ENCODE measurements at places on chromosomes 4 and X.

- DNase-seq: no peak
These were observed 459.7 kb downstream of the INPP4B start for GRCh38 chr4:142386449-142386848.

- DNase-seq: peak; percentile 53
These were observed 670 bp downstream of the PAPSS1 start for GRCh38 chr4:107719207-107719921.

DNA sequence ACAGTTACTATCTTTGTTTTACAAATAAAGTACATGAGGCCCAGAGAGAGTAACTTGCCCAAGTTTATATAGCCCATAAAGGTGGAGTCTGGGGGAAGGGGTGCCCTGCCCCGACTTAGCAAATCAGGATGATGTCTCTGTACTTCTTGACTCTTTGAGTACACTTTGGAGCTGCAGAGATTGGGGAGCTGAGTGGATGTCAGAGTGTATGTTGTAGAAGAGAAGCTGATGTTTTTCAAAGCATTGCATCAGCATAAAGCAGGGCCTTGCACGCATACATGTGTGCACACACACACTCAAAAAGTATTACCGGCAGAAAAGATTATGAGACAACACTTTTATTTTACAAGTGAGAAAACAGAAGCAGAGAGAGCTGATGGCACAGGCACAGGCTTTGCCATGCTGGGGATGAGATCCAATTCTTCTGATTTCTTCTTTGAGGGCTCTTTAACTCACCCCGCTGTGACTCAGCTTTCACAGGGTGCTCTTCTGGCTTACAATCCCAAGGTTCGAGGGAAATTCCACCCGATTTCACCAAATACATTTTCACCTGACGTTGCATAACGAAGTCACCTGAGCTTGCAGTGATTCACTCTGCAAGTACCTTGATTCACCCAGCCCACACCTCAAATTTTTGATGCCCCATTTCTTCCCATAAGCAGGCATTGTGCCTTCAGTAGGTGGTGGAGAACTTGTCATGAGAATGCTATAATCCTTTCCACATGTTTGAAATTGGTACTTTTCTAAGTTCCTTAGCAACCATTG lies 292.8 kb upstream of the BOD1L1 start:
- DNase-seq: no peak

GRCh38 chr4:88247148-88247547 lies 37.2 kb downstream of the PPM1K start:
- DNase-seq: no peak

GRCh38 chr4:127309369-127310102 lies 323.2 kb upstream of the INTU start:
- no peak for DNase-seq

DNA sequence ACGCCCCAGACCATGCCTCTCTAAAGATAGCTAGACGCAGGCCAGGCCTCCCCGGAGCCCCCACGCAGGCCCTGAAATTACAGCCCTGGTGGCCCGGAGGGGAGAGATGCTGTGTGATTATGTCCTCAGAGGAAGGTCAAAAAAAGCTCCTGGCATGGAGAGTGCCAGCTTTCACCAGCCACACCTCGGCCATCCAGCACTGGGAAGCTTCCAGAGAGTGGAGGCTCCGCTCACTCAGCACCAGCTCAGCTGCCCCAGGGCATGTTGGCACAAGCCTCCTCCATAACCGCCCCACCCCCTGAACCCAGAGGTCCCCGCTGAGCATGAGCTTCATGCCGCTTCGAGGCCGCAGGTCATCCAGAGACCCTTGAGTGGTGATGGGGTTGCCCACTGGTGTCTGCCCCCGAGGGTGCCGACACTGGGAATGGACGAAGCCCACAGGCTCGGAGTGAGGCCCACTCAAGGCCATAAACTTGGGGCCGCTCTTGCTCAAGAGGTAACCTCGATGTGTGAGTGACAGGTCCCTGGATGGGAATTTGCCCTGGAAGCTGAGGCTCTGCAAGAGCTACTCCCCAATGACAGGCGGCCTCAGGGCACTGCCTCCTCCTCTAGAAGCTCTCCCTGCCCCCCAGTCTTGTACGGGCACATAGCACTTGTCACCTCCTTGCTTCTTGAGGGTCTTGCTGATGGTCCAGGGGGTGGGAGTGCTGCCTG lies 4.4 kb upstream of the BGN start:
- DNase-seq: no peak

DNA sequence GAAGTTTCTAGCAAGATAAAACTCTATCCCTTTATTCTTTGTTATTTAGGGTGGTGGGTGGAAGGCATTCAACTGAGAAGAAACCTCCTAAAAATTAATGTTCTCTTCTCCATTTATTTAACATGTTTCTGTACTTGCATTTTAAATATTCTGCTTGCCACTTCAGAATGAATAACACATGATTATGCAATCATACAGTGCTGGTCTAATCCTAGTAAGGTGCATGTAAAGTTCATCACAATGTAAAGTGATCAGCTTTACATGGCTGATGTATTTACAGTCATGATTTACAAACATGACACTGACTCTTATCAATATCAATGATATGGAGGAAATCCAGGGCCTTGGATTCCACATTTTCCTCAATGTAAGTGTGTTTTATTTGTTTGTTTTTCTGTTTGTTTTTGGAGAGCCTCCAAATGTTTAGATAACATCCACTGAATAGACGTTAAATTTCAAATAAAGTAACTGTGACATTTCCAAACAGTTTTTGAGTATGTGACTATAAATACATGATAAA lies 342.1 kb upstream of the CTSO start:
- no peak for DNase-seq

- DNase-seq: no peak
These were observed 355 bp downstream of the GRID2 start for GRCh38 chr4:92304121-92304520.

DNA sequence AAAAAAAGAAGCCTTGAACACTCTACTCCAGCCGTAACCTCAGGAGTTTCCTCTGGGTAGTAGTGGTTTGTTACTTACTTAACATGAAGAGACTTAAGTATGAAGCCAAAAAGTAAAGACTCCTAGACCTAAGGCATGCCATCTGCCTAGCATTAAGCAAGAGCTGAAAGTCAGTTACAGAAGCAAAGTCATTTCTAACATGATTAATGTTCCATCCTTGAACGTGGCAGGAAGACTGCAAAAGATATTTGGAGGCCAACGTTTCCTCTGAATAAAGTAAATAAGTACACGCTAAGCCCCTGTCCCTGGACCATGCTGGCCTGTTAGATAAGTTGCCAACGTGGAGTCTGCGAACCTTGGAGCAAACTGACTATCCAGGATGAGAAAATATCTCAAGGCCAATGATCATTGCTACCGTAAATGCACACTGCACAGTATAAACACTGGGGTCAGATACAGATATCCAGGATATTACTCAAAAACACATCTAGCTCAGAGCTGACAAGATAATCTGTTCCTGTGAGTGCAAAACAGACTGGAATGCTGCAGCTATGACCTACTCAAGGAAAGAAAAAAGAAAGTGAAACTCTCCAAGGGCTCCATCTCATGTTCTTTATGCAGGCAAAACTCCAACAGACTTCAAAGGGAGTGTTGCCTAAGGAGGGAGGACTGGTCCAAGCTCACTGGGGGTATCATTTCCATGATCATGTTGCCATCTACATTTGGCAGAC lies 255.8 kb downstream of the COL25A1 start:
- no peak for DNase-seq

DNA sequence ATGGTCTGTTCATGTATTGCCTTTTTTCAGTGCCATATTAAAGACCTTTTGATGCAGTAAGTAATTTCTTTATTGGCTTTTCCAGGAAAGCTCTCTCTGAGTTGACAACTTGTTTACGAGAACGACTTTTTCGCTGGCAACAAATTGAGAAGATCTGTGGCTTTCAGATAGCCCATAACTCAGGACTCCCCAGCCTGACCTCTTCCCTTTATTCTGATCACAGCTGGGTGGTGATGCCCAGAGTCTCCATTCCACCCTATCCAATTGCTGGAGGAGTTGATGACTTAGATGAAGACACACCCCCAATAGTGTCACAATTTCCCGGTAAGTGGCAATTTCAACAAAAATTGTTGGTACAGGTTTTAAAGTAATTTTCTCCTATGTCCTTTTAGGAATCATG lies 148.0 kb downstream of the STIM2 start:
- DNase-seq: no peak

DNA sequence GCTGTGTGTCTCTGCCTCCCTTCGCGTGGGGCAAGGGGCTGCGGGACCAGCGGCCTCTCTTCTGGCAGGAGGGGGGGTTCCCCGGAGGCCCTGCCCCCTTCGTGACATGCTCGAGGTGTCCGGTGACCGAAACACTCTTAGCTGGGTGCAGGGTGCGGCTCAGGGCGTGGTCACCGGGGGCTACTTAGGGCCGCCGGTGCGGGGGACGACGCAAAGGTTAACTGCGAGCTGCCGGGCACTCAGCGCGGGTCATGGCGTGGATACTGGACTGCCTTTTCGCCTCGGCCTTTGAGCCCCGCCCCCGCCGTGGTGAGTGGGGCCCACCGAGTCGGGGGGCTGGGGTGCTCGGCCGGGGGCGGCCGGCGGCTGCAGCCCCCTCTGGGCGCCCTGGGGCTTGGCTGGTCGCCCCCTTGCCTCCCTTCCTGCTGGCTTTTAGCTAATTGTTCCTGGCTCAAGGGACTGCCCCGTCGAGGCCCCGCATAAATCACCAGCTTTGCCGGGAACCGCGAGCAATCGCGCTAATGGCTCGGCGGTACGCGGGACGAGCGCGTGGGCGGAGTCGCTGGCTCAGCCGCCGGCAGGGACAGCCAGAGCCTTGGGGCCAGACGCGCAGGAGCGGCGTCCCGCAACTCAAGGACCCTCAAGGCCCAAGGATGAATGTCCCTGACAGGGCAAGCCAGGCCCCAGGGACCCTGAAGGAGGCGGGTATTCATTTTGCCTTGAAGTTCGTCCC lies at the start of gene ARHGAP36:
TSS of gene ARHGAP36 (plus strand) at position 211 of the 733 bp plus-strand sequence. CDS start 23,320 bp downstream, outside the sequence.
- DNase-seq: no peak

DNA sequence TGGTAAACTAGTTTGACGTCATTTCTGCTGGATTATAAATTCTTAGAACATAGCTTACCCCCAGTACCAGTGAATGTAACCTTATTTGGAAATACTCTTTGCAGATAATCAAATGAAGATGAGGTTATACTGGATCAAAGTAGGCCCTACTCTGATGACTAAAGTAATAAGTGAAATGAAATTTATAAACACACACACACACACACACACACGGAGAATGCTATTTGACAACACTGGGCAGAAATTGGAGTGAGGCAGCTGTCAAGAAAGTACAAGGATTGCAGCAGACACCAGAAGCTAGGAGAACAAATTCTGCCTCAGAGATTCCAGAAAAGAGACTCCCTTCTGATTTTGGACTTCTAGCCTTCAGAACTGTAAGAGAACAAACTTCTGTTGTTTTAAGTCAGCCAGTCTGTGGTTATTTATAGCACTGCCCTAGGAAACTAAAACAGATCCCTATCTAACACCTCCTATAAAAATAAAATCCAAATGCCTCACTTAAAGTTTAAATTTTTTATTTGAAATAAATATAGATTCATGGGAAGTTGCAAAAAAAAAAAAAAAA lies 448.6 kb downstream of the PCDH18 start:
- DNase-seq: no peak

GRCh38 chr4:81260443-81261101 lies 45.5 kb upstream of the PRKG2 start:
- DNase-seq: no peak

DNA sequence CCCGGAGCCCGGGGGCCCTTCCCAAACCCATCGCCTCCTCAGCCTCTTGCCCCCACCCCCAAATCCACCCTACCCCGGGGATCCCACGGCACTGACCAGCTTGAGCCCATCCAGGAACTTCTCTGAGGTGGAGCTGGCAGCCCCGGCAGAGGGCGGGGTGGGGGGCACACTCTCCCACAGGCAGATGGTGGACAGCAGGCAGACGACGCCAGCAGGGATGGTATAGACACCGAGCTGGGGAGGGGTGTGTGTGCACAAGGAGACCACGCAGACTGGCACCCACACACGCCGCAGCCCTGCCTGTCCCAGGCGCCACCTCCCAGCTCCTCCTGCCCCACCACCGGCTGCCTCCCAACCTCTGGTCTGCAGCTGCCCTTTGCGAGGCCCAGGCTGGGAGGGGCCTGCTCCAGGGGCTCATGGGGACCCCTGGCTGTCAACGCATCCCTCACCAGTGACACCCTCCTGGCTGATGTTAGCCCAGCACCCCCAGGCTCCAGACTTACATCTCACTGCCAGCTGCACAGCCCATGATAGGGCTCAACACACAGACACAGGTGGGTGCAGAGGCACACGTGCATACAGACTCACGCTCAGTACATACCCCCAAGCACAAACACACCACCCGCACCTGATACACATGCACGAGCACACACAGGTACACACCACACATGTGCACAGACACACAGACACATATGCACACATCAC lies 4.2 kb downstream of the SLC49A3 start:
- no peak for DNase-seq

GRCh38 chr4:89567936-89568335 lies 260.3 kb upstream of the GPRIN3 start:
- DNase-seq: no peak

DNA sequence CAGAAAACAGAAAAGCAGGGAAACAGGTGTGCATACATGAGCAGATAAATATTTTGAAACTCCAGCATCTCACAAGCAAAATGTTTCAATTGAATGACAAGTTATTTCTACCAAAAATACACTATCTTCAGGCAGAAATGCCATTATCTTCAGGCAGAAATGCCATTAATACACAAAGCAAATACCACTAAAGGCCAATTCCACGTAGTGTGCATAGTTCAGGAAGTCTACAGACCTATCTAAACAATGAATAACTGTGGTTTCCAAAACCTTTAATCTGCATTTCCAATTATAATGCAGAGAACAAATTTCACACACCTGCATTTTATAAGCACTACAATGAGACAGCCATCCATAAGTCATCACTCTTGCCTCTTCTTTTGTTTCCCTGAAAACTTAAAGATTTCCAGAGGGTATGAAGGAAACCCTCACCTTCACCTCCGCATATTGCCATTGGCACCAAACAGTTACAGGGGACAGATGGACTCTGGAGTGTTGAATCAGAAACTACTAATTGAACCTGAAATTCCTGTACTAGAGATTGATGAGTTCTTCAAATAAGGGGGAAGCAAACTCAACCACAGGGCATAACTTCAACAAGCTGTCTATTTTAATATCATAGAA lies 179.0 kb downstream of the PDGFC start:
- DNase-seq: no peak

DNA sequence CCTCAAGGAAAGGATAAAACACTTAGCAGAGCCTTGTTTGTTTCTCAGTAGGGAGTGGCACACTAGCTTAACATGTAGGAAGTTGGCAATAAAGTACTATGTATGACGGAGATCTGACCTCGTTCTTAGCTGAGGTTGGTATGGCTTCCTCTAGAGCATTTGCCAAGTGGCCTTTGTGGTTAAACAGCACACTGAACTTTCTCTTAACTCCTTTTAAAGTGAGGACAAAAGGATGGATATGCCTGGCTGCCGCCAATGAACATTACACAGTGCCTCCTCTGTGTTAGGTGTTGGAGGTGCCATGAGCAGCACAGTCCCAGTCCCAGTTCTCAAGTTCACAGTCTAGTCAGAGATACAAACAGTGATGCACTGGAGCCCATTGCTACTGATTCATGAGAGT lies 54.4 kb downstream of the VGLL1 start:
- DNase-seq: peak; percentile 4

- peak; percentile 89 for DNase-seq
These were observed at the start of gene PLAC8 for GRCh38 chr4:83114576-83114975. Gene PLAC8, minus strand, starts transcription at chr4:83114729. Its CDS starts 6,808 bp downstream, at chr4:83107921.

GRCh38 chr4:39363773-39364393 lies 2.3 kb downstream of the RFC1 start:
- DNase-seq: no peak

Measured in NB4 (cell line).